Glutamatergic neuron (in vitro differentiated cells): ENCODE measurements at places on chromosomes 7 and 10.

- DNase-seq: no peak
Measured at GRCh38 chr10:89901895-89902294, 200.5 kb downstream of the KIF20B start.

DNA sequence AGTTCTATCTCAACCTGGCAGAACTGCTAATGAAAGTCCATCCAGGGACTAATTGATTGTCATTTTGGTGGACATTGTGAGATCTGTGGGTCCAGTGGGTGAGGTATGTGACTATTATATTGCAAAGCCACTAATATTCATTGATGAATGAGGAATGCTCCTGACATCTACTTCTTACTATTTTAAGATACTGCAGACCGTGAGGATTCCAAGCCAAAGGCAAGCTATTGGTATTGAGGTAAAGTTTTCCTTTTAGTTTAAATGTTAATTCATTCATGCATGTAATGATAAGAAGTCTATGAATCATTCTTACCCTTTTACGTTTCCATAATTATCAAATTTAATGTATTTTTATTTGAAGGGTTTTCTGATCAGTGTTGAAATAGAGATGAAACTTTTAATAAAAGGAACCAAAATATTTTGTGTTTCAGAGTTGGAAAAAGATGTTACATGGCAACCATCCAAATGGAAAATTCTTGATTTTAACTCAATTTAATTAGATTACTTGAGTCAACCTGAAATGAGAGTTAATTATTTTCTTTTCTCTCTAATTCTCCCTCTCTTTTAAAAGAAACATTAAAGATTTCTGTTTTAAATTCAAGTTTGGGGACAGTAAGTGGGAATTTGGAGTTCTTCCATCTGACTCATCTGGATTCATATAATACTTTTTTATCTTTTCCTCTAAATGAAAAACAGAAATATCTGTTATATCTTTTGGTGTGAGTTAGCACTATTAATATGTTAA lies 39.6 kb downstream of the NUP205 start:
- no peak for DNase-seq

DNA sequence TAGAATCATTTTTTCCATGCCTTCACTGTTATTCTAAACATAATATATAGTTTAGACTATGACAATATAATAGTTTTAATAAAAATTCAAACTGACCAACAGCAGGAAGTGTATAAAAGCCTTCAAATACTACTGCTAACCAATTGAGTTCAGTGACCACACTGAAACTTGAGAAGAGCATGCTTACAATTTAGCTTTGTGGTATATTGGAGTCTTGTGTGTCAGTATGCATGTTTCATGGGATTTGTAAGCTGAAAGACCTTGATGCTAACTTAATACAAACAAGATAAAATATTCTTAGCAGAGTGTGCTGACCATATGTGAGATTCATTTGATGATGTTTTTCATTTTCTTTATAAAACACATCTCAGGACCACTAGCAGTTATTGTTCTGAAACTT lies 395.5 kb downstream of the SUGCT start:
- no peak for DNase-seq

GRCh38 chr10:125817337-125817946 lies 5.6 kb downstream of the UROS start:
- DNase-seq: no peak

DNA sequence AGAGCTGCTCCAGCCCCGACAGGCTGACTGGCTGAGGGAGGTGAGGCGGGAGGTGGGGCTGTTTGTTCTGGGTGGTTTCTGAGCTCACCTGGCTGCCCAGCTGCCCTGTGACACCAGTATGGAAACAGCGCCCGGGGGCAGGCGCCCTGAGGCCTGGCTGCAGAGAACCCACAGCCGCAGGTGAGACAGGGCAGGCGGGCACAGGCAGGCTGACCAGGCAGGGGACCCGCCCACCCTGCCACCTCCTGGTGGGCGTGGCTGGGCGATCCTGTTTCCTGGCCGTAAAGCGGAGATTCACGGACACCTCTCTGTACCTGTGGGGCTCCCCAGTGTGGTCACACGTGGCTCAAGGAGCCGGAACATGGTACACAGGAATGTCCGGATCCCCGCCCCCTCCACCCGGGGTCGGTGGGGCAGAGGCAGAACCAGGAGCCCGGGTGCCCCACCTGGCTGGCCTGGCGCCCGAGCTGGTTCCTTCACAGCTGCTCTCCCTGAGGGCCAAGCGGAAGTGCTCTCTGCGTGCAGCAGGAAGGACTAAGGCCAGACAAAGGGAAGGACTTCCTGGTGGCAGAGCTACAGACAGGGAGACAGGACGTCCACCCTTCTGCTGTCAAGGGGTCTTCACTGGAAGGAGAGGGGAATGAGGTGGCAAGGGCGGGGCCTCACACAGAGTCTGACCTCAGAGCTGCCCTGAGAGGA lies 3.9 kb downstream of the MICALL2 start:
- no peak for DNase-seq

GRCh38 chr10:103145046-103145445 lies 48.0 kb downstream of the NT5C2 start:
- no peak for DNase-seq

- DNase-seq: no peak
Measured at GRCh38 chr7:30406664-30407425, 71.7 kb downstream of the NOD1 start.

DNA sequence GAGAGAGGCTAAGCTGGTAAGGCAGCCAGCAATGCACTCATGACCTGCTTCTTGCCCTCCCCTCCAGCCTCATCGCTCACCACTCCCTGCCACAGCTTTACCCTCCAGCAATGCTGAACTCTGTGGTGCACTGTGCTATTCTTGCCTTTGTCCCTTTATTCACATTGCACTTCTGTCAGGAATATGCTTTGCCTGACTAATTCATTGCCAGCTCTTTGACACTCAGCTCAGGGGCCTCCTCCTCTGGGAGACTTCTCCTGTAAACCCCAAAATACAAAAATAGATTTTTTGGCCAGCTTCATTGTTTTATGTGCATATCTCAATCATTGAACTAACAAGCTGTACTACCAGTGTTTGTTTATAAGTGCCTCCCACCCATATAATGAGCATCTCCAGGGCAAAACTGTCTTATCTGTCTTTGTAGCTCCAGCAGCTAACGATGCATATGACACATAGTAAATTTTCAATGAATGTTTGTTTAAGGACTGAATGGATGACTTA lies 8.2 kb downstream of the CNNM1 start:
- DNase-seq: no peak

DNA sequence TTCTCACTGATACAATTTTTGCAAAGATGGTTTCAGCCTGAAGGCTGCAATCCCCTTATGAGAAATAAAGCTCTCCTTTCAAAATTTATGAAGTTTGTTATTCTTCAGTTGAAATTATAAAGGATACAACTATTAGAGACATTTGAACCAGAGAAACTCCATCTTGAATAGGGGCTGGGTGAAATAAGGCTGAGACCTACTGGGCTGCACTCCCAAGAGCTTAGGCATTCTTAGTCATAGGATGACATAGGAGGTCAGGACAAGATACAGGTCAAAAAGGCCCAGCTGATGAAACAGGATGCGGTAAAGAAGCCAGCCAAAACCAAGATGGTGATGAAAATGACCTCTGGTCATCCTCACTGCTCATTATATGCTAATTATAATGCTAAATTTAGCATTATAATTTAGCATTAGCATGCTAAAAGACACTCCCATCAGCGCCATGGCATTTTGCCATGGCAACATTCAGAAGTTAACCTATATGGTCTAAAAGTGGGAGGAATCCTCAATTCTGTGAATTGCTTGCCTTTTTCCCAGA lies 22.4 kb upstream of the IFIT1B start:
- DNase-seq: no peak
